Activated CD4-positive, alpha-beta T cell treated with anti-CD3 and anti-CD28 coated beads for 4 hours (primary cell): ENCODE measurements at places on chromosomes 4 and X.

- DNase-seq: no peak
These were observed 12.4 kb upstream of the PJA1 start for GRCh38 chrX:69177511-69178162.

- DNase-seq: peak; percentile 30
These were observed 64.6 kb downstream of the COX7B2 start for GRCh38 chr4:46844325-46844917.

- no peak for DNase-seq
These were observed 442.0 kb upstream of the ADGRL3 start for GRCh38 chr4:60757986-60758680.

DNA sequence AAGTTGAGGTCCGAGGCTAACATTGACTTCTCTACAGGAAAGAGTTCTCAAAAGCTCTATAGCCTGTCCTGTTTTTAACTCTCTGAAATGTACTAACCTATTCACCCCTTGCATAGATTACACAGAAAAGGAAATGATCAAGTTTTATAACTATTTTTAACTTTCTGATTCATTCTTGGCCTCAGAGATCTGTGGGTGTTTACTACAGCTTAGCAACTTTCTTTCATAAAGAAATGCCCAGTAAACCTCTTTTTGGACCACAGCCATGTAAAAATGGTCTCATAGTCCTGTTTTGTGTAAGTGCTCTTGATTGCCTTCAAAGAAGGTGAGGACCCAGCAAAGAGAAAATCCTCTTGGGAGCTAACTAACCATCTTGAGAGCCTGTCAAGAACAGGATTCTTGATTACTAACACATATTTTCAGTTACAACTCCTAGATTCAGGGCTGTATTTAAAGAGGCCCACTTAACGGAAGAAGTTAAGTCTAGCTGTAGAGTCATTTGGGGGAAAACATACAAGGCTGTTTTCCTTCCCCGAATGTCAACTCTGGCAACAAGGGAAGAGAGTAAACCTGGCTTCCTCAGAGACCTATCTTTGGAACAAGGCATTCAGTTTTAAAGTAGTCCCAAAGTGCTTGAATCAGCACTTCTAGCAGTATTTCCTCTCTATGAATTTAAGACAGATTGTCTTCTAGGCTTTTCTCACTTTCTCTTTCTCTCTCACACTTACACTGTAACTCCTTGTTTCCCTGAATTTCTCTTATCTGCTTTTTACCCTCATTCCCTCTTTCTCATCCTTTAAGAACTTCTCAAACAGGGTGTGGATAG is 78.2 kb downstream of the IL21 start:
- DNase-seq: no peak

GRCh38 chrX:29071525-29072320 is 484.5 kb downstream of the IL1RAPL1 start:
- DNase-seq: no peak

DNA sequence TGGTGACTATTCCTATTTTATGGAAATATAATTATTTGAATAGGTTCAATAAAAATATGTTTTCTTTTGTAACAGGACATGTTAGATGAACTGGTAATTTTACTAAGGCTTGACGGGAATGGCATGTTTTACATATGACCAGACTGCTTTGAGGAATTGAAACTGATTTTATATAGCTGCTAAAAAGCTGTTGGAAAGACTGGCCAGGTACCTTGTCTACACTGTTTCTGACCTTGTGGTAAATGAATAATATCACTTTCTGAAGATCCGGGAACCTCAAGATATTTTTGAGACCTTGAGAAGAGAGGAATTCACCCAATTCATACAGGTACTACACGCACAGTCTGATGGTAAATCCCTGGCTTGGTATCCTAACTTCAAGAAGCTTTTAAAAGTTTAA is 42.1 kb upstream of the USP46 start:
- DNase-seq: no peak

DNA sequence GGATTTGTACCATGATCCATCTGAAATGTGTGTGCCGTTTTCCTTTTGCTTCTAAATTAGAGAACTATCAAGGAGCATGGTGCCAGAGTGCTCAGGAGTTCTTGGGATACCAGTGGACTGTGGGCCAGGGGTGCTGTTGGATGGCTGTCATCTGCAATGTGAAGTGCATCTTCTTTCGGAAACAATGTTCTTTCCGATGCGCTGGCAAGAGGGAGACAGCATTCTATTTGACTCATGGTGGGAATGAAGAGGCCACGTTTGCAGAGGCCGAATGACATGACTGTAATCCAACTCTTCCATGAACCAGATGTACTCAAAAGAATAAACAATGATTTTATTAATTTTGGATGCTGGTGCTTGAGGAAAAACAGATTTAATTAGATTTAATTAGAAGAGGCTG is 45.5 kb downstream of the SORCS2 start:
- no peak for DNase-seq

DNA sequence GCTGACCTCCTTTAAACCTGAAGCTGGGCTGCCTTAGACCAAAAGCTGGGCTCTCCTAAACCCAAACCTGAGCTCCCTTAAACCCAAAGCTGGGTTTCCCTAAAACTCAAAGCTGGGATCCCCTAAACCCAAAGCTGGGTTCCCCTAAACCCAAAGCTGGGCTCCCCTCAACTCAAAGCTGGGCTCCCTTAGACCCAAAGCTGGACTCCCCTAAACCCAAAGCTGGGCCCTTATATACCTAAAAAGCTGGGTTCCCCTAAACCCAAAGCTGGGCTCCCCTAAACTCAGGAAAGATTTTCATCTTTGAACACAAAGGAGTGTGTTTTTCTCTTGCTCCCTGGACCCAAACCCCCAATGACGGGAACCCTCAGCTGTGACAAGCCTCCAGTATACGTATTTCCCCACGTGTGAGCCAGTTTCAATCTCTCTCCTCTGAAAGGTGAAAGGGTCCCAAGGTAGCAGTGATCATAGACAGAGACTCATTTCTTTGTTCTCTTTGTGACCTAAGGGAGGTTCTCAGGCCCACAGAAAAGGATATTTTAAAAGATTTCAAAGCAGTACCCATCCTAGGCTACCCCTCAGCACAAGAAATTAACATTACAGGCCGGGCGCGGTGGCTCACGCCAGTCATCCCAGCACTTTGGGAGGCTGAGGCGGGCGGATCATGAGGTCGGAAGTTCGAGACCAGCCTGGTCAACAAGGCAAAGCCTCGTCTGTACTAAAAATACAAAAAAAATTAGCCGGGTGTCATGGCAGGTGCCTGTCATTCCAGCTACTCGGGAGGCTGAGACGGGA is 31.3 kb upstream of the ASMTL start:
- DNase-seq: no peak

DNA sequence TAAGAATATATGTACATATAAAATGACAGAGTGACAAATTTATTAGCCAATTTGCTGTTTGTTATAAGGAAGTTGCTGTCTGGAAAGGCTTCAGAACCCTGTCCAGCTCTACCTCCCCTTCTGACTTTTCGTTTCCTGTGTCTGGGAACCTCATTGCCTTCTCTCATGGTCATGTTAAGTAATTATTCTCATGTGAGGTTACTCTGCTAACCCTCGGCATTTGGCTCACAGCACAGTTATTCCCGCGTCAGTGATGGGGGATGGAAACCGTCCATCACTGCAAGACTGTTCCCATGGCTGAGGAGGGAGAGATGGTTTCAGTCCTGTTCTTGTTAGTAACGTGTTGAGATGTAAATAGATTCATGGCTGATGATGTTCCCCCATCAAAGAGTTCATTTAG is 11.9 kb downstream of the EDNRA start:
- no peak for DNase-seq
